Activated gamma-delta T cell treated with anti-CD3 and anti-CD28 coated beads, Interleukin-2, amount 50 U/mL, for 16 hours (primary cell): ENCODE measurements at places on chromosomes 4 and X.

DNA sequence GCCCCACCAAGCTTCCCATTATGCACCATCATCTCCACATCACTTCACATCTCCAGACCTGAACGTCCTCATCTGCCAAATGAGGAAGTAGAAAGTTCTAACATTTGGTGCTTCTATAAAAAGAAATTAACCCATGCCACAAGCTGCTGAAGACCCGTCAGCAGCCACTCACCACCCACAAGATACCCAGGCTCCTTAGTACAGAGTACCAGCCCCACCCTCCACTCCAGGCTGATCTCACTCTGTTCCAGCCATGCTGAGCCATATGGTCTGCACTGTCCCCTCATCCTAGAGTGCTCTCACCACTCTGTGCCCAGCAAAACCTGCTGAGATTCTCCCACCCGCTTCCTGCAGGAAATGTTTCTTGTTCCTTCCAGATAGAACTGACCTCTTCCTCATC lies 240.8 kb upstream of the PPARGC1A start:
- DNase-seq: no peak

DNA sequence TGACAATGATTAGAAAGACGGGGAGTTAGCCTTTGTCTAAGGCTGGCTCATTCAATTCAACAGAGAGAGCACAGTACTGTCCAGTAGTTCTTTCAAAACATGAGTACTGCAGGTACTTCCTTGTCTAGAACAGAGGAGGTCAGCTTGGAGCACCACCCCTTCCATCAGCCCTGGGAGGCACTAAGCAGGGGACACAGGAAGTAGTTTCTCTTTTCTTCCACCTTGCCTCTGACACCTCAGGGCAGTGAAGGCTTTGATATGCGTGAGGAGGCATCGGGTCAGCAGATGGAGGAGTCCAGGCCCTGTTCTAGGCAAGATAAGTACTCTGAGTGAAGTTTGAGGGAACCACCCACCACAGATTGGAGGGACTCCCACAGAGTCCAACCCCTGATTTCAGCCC lies 33.1 kb downstream of the MAGEB10 start:
- DNase-seq: no peak

- DNase-seq: no peak
These were observed 487.2 kb upstream of the LCORL start for GRCh38 chr4:18508786-18509185.

GRCh38 chrX:10569946-10570345 lies 50.4 kb downstream of the MID1 start:
- no peak for DNase-seq

DNA sequence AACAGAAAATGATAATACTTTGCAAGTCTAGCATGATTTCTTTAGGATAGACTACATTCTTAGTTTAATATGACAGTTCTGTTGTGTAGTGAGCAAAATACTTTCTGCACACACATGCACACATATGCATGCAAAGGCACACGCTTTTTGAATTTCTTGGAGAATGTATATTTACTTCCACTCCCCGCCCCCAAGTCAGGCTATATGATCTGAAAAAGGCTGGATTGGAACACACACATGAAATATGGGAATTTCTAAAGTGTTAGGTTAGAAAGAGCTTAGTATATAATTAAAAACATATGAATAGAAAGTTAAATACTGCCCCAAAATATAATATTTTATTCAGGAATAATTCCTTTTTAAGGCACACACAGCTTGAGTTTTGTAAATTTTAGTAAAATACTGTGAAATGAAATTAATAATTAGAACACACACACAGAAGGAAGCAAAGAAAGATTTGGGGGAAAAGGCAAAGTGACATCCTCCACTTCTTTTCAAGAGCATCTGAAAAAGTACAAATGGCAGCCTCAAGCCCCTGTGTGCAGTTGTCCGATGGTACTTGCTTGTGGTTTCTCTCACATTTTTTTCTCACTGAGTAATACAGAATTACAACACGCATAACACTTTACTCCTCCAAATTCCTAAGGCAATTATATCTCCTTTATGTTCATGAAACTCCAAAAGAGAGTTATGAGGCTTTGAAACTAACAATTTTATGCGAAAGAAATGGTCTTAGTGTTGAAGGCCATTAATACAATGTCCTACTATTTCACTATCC lies 228.9 kb upstream of the ETNPPL start:
- DNase-seq: no peak

DNA sequence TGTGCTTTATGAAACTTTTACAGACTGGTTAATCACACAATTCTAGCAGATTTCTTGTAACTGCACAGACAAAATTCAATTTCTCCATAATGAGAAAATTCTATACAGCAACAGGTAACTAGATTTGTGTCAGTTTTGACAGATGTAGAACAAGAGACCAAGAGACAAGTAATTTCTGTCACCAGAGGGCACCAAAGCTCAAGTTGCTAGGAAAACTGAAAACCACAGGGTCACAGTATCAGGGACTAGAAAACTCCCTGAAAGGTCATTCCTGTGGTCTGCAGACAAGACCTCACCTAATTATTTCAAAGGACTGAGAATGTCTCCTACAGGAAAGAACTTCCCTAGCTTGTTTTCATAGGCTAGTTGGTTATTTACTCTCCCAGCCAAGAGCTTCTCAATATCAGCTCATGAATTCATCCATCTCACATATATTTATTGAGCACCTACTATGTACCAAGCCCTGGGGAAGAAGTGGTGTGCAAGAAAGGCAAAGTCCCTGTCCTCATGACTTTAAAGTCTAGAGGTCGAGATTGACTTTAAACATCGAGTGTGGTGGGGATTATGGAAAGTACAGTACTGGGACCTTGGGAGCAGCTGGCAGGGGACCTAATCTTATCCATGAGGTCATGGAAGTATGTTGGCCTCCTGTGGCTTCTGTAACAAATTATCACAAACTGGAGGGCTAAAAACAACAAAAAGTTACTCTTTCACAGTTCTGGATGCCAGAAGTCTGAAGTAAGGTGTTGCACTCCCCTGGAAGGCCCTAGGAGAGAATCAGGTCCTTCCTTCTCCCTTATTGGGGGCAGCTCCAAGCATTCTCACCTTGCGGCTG lies 47.8 kb upstream of the SETD7 start:
- no peak for DNase-seq

GRCh38 chr4:123995936-123996335 lies 599.3 kb downstream of the SPRY1 start:
- no peak for DNase-seq
